ENCODE measurements at places on chromosomes 2 and 18.

- DNase-seq, result no peak
Measured at GRCh38 chr2:186345745-186346144, 140.3 kb upstream of the ZC3H15 start.

- DNase-seq, result no peak
Measured at GRCh38 chr2:164843346-164843911, 1.8 kb upstream of the COBLL1 start.

- no peak for DNase-seq
Measured at GRCh38 chr2:84395820-84396219, 63.3 kb downstream of the SUCLG1 start.

- peak; percentile 52 for DNase-seq
Measured at GRCh38 chr2:48444404-48444803, 85.5 kb upstream of the STON1 start.

DNA sequence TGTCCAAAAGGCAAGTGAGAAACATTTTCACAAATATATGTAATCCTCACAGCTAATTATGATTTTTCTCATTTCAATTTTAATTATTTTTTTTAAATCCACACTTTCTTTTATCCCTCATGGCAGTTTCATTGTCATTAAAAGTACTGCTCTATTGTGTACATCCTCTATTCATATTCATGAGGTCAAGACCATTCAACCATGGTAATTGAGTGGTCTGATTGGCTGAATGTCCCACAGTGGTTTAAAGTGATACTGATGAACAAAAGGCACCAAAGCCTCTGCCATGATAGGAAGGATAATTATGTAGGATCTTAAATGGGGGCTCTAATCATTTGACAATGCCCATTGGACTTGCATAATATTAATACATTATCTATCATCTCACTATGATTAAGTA lies 108.4 kb upstream of the EPHA4 start:
- DNase-seq, result no peak

DNA sequence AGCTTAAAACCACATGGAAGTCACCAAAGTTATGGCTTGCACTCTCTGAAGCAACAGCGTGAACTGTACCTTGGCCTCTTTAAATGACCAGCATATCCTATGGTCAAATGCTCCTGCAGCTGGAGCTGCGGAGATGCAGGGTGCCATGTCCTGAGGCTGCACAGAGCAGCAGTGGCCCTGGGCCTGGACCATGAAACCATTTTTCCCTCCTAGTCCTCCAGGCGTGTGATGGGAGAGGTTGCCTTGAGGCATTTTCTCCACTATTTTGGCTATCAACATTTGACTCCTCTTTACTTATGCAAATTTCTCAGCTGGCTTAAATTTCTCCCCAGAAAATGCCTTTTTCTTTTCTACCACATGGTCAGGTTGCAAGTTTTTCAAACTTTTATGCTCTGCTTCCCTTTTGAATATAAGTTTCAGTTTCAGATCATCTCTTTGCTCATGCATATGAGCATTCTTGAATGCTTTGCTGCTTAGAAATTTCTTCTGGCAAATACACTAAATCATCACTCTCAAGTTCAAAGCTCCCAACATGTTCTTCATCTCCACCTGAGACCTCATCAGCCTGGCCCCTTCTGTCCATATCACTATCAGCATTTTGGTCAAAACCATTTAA lies 82.9 kb upstream of the TMEFF2 start:
- no peak for DNase-seq

- no peak for DNase-seq
Measured at GRCh38 chr2:210862283-210863065, 306.1 kb downstream of the CPS1 start.

- no peak for DNase-seq
Measured at GRCh38 chr2:27309651-27310050, 1.4 kb upstream of the UCN start.

DNA sequence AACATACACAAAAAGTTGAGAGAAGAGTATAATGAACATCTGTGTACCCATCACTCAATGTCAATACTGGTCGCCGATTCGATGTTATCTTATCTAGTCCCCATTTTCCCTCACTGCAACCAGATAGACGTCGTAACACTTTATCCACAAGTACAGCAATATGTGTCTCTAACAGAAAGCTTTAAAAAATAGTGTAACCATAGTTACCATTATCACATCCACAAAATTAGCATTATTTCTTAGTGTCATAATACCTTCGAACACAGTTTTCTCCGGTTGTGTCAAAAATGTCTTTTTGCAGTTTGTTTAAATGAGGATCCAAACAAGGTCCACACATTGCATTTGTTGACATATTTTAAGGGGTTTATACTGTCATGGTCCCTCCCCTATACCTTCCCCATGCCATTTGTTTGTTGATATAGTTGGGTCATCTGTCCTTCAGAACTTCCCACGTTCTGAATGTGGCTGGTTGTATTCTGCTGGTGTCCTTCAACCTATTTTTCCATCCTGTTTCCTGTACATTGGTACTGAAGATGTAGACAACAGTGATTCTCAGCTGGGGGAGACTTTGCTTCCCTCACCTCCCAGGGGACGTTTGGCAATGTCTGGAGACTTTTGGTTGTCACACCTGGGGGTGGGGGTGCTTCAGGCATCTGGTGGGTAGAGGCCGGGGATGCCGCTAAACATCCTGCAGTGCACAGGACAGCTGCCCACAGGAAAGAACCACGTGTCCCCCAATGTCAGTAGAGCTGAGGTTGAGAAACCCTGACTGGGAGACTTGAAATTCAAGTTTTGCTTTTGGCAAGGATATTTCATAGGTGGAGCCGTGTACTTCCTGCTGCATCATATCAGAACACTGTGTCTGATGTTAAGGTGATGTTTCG lies 72.7 kb upstream of the SPRED2 start:
- DNase-seq, result no peak

GRCh38 chr2:129923265-129924091 lies 56.0 kb upstream of the RAB6C start:
- DNase-seq, result peak; percentile 11

DNA sequence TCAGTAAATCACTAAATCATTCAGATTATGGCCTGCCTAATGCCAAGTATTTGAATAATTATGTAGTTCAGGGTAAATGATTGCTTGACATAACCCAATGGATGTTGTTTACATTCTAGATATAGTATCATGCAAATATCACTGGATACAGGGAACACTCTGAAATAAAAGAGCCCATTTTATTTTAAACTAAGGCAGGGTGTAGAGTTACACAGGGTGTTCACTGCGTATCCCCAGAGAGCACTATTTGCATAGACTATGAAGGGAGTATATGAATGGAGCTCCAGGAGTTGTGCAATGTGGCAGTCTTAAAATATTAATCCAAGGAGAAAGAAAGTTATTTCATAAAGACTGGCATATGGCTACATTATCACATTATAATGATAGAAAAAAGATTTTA lies 701.1 kb upstream of the KLHL29 start:
- no peak for DNase-seq

DNA sequence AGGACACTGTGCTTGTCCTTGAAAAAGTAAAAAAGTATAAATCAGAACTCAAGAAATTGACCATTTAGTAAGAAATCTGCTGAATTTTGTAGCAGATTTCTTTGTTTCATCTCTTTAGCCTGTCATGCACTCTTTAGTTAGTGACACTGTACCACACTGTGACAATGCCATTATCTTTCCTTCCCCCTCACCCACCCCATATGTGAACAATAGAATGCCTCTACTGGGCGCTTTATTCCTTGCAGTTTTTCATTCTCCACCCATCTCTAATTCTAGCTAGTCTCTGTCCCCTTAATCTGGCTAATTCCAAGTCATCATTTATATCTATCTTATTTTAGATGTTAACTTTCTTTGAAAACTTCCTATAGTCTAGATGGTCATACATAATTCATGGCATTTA lies 241.0 kb downstream of the LRP1B start:
- DNase-seq, result no peak

DNA sequence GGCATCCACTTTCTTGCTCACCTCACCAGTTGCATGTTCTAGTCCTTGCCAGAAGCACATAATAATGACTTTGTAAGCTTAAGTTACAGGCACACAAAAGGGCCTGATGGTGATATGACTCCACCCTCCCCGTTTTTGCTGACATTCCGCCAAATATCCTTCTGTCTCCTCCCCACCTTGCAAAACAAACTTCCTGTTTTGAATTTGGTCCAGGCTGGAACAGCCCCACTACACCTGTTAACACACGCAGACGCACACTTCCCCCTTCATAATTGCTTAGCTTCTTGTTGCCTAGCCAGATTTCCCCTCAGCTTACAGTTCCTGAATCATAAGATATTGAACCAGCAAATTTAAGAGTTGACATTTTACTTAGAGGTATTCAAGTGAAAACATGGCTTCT lies at the start of gene MGAT5:
MGAT5 (plus strand) TSS at position 269 of the 400 bp plus-strand sequence. CDS start 332 bp downstream, outside the sequence.
- DNase-seq, result no peak

DNA sequence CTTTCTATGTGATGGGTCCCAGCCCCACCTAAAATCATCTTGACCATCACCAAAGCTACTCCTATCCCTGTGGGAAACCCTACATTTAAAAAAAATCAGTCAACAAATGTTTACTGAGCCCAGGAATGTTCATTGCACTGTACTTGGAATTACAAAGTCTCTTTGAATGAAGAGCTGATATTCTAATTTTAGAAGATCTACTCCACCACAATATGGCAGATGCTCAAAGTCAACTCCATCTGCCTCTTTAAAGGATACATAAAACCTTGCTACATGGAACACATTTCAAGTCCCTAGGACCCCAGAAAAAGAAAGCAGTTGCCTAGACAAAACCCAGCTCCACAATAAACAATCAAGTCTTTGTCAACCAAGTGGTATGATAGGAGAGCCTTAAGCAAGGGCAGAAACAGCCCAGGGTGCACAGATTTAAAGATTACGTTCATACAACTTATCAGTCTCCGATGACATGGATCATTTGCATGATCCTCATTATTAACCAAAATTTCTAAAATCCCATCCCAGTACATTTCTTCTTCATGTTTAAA lies 234.3 kb upstream of the ACVR2A start:
- no peak for DNase-seq

DNA sequence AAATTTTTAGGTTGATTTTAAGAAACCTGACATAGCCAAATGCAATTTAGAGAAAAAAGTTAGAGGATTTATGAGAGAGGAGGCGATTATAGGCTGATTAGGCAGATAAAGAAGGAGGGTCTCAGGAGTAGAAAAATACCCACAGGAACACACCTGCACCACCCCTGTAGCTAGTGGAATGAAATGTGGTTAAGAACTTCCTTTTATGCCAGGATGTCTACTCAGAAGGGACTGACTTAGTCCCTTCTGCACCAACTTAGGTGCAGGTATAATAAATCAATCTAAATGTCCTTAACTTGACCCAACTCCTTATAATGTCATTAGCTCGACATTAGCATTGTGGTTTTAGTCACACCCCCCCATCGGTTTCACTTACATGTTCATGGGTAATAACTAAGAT lies 1274.5 kb upstream of the TMEFF2 start:
- DNase-seq, result no peak

- DNase-seq, result no peak
Measured at GRCh38 chr18:49747876-49748275, 65.5 kb downstream of the ACAA2 start.

DNA sequence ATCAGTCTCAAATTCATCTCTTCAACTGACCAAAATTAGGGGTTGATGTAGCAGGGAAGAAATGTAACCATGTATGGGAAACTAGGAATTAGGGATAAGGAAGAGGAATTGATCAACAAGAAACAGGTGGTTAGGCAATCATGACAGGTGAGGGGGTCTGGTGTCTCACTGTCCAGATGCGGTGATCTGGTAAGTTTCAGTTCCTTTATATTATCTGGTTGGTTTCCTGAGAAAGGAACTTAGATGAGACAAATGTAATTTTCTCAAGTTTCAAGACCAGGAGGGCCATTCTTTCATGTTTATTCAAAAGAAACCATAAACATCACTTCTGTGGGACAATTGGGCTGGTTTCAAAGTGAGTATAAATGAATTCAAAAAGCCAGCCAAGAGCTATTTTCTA lies 306.2 kb upstream of the KCNJ3 start:
- no peak for DNase-seq

GRCh38 chr2:152581360-152581759 lies 135.9 kb downstream of the PRPF40A start:
- no peak for DNase-seq

DNA sequence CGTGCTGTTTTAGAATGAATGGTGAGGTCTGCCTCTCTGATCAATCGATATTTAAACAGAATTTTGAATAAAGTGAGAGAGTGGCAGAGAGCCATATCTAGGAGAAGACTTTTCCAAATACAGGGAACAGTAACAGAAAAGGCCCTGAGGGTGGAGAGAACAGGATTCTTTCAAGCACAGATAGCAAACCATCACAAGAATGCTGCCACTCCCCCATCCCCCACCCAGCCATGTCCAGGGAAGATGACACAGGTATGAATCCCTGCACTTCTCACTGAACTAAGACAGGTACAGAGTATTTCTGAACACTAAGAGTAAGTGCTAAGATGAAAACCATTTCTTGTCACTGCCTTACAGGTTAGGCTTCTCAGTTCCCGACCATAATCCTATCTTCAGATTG lies 23.6 kb downstream of the LRATD1 start:
- DNase-seq, result no peak

DNA sequence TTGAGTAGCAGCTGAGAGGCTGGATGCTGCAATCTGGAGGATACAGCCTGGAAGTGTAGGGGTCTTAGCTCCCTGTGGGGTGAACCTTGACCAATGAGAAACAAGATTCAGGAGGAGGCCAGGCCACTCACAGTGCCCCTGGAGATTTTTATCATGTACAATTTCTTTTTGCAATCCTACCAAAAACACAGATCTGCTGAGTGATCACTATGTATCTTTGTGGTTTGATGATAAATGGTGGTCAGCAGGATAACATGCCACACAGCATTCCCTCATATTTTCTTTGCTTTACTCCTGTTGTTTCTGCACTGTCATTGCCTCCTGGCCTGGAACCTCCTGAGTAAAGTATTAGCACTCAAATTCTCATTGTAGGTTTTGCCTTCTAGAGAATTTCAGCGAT lies 357.9 kb downstream of the THSD7B start:
- DNase-seq, result no peak

GRCh38 chr18:65592435-65592834 lies 158.4 kb upstream of the CDH7 start:
- no peak for DNase-seq

DNA sequence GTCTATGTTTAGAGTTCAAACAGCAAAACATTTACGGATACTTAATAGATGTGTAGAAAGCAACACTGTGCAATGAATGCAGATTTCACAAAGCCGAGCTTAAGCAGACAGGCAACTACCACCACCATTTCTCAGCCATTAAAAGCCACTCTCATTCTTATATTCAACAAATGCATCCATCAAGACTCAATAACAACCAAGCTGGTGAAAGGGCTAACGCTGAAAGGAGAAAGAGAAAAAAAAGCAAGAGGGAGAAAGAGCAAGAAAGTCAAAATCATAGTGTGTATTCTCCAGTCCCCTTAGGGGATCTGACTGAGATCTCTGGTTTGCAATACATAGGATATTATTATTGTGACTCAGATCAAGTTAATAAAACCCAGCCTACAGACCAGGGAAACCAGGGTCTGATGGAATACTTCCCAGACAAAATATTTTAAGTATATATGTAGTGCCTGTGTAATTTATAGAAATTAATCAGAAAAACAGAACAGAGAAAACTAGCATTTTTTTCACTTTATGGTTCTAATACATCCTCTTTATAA lies 14.1 kb downstream of the SATB2 start:
- no peak for DNase-seq
